ENCODE measurements at places on chromosomes 16 and 17.

- no peak for DNase-seq
These were observed 139.4 kb downstream of the CPPED1 start for GRCh38 chr16:12664164-12664733.

DNA sequence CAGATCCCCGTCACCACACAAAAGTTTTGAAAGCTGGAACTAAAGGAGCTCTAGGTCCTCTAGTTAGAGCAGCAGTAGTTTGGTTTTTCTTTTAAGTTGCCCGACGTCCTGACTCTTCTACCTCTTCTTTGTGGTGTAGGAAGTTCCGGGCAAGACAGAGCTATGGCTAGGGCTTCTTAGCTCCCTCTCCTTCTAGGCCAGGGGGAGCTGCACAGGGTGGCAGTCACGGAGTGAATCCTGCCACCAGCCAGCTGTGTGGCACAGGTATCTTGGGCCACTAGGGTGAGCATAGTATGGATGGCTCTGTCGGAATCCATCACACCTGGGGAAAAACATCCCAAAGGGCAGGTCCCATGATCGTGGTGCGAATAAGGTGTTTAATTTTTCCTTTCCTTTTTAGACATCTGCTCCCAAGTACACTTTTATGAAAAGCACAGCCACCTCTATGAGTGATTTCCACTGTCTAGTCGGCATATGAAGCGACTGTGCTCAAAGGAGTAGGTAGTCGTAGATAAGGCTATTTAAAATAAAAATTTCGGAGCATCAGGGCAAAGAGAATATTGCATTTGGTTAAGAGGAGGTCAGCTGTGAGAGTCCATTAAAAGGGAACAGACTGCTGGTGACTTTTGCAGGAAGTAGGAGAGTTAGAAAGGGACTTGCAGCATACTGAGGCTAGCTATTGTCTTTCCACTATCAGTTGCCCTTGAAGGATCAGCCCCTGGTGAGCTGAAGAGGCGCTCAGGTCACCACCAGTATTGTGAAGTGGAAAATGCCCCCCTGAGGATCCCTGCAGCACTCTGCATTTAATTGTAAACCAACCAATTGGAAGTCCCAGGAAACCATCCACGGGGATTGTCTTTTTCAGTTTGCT lies 2.1 kb downstream of the PRKCA start:
- DNase-seq: no peak

DNA sequence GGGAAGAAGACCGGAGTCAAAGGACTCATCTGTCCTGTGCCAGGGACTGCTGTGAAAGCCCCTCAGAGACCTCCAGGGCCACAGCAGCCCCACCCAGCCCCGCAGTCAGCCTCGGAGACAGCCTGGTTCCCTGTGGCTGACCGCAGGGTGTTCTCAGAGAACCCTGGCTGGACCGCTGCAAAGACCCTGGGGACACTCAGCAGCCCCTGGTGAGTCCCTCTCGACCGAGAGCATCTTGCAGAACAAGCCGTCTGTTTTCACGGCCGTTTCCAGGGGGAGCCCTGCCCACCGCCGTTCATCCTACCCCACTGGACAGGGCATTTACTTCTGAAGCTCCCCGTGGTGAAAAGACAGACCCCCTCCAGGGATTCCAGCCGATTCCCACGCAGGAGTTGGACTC lies 10.3 kb downstream of the UBALD1 start:
- no peak for DNase-seq

GRCh38 chr16:83781-84615 lies 6.0 kb downstream of the MPG start:
- DNase-seq: peak; percentile 41

DNA sequence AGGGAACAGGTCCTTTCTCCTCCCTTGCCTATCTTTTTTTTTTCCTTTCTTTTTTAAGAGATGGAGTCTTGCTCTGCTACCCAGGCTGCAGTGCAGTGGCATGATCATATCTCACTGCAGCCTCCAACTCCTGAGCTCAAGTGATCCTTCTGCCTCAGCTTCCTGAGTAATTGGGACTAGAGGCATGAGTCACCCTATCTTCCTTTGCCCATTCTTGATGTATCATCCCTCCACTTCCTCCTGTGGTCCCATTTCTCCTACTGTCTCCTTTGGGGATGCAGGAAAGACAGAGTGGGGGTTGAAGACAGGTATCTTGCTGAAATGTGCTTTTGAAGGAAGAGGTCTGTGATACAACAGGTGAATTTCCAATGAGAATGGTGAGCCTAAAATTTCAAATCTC lies 5.5 kb downstream of the MYO19 start:
- DNase-seq: no peak

GRCh38 chr17:2102931-2103809 lies 48.3 kb downstream of the HIC1 start:
- DNase-seq: no peak

GRCh38 chr17:40107522-40108174 lies 7.3 kb upstream of the NR1D1 start:
- DNase-seq: peak; percentile 31

DNA sequence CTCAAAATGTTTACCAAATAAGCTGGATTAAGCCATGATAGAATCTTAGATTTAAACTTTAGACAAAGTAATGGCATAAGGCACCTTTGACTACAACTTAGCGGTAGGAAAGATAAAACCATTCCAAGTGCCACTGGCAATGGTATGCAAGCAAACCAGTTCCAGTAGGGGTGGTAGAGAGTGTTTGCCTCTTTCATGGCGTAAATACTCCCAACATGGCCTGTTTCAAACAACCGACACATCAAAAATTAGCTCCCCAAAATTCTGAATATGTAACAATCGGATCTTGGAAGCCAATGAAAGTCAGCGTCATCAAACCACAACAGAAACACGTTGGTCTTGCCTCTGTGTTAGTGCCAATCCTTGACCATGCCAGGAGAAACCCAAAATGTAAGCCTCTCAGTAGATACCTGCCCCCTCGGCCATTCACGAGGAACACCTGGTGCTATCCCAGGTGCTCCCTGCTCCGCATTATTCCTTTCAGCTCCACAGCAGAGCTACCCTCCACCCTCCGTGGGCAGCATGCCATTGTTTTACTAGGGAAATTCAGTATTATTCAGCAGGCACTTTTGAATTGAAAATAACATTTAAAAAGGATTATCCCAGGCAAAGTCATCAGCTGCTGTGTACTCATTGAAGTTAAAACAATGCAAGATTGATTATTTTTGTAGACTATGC lies 307.8 kb upstream of the CDH11 start:
- no peak for DNase-seq

DNA sequence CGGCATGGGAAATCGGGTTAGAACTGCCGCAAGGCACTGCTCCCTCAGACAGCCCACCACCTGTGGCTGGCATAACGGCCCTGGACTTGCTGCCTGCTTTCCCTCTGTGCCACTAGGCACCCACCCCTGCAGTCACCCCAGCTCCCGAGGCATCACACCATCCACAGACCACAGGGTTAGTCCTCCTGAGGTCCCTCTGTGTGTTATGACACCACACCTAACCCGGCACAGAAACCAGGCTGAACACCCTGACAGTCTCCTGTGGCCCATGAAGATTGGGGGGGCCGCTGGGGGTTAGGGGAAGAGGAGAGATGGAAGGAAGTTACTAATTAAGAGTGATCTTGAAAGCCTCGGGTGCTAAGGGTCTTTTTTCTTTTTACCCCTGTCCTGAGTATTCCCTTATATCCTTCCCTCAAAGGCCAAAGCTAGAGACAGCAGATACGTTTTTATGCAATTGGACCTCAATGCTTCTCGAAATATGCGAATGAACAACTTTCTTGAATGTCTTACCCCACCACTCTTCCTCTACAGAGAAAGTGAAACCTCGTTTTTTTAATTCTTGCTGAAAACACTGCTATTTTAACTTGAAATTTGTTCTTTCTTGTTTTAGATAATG lies 7.0 kb downstream of the CYTH1 start:
- DNase-seq: peak; percentile 76

GRCh38 chr17:27816946-27817345 lies 16.6 kb upstream of the NOS2 start:
- no peak for DNase-seq

GRCh38 chr16:3578610-3579551 lies 1.7 kb upstream of the NLRC3 start:
- peak; percentile 78 for DNase-seq

DNA sequence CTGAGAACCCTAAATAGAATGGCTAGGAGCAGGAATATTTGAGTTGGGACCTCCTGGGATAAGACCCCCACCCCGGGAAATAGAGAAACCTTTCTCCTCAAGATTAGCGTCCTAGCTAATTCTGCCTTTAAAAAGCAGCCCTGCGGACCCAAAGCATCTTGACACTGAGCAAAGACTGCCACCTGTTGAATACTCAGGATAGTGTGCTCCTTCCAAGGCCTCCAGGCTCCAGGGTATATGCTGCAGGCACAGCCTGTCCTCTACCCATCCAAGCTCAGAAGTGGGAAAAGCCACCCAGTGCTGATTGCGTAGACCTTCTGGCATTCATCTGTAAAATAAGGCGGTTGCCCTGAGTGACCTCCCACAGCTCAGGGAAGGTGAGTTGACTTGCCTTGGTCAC lies 456.2 kb upstream of the DYNLRB2 start:
- DNase-seq: no peak

- DNase-seq: no peak
These were observed 4.3 kb downstream of the TMEM11 start for GRCh38 chr17:21209511-21210175.

GRCh38 chr16:87180069-87180468 lies 137.1 kb downstream of the C16orf95 start:
- DNase-seq: no peak

- no peak for DNase-seq
These were observed 140.8 kb upstream of the CHMP6 start for GRCh38 chr17:80850817-80851216.

DNA sequence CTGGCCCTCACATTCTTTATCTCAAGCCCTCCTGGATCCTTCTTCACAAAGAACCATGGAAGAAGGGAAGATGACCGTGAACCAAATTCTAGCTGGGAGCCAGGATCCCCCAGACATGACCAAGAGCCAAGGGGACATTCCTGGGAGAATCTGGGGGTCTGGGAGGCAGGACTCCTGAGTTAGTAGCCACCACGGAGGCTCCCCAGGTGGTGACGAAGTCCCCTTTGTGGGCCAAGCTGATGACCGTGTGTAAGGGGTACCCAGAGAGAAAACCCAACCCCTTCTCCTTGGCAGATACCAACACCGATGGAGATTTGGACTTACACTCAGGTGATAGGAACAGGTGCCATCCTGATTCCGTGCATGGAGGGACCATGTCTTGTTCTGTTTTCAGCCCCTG lies 6.8 kb upstream of the GFAP start:
- no peak for DNase-seq

- DNase-seq: no peak
These were observed 50.8 kb upstream of the JPH3 start for GRCh38 chr16:87551487-87551886.

GRCh38 chr16:4900036-4900435 lies 36.9 kb downstream of the PPL start:
- DNase-seq: no peak

DNA sequence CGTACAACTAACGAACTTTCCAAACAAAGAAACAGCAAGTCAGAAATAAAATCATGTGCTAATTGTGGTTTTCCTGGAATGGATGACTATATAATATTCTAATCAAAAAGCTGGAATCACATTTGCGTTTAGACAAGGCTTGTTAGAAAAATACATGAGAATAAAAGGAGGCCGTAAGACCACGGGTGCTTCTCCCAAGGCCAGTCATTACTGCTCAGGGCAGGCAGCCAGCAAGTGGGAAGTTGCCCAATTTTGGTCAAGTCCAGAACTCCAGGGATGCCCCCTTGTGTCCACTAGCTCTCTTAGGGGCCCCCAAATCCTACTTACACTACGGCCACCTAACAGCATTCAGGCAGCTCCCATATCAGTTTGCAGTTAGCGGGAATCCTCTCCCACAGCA lies 25.9 kb upstream of the LYRM9 start:
- no peak for DNase-seq

DNA sequence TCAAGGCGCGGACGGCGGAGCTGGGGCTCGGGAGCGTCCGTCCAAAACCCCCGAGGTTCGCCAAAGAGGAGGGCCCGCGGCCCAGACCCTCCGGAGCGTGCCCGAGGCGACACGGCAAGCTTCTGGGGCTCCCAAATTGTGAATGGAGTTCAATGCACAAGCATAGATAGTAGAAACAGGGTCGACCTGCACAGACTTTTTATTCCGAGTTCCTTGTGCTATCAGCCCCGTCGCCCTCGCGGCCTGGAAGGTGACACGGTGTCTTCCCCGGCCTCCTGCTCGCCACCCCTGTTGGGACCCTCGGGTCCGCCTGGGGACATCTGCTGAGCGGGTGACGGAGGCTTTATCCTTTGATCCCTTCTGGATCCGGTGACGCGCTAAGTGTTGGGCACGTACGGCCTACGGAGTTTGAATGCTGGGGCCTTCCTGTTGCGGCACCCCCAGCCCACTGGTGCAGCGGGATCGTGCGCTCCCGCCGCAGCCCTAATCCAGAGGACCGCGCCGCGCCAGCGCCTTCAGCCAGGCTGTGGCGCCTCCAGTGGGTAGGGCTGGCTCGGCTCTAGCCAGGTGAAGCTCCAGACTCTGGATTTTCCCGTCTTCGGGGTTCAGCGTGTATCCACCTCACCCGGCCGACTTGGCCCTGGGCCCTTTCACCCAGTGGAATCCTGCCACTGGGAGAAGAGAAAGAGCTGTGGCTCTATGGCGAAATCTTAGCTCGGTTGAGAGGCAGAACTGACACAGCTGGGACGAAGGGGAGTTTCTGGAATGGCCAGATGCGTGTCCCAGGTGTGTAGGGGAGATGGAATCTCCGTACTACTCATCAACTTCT lies 17.0 kb upstream of the NTN1 start:
- DNase-seq: no peak

GRCh38 chr17:48010193-48010592 lies 27.4 kb downstream of the COPZ2 start:
- no peak for DNase-seq

GRCh38 chr17:19647697-19648474 lies 665 bp upstream of the ALDH3A2 start:
- DNase-seq: peak; percentile 50

Measured in stimulated activated naive CD8-positive, alpha-beta T cell treated with anti-CD3 and anti-CD28 coated beads, Interleukin-15, Interleukin-2, amounts not matched to agents 100 U/mL and 50 U/mL, for 24 hours (primary cell).